ENCODE measurements at places on chromosomes 5 and 9. TPM values are rescaled to one million over a fixed set of nuclear protein-coding genes. Genes with fewer than 3 reads are reported as not detected.

The TMEM232 gene
- 4.0 TPM for total RNA-seq

The SLC1A3 gene
- total RNA-seq: 58.6 TPM

The RPP25L gene
- total RNA-seq: 26.0 TPM

The PDE4D gene
- 67.6 TPM for total RNA-seq

The CBY3 gene
- 0.65 TPM for total RNA-seq

The NOP16 gene
- total RNA-seq: 27.0 TPM

DNA sequence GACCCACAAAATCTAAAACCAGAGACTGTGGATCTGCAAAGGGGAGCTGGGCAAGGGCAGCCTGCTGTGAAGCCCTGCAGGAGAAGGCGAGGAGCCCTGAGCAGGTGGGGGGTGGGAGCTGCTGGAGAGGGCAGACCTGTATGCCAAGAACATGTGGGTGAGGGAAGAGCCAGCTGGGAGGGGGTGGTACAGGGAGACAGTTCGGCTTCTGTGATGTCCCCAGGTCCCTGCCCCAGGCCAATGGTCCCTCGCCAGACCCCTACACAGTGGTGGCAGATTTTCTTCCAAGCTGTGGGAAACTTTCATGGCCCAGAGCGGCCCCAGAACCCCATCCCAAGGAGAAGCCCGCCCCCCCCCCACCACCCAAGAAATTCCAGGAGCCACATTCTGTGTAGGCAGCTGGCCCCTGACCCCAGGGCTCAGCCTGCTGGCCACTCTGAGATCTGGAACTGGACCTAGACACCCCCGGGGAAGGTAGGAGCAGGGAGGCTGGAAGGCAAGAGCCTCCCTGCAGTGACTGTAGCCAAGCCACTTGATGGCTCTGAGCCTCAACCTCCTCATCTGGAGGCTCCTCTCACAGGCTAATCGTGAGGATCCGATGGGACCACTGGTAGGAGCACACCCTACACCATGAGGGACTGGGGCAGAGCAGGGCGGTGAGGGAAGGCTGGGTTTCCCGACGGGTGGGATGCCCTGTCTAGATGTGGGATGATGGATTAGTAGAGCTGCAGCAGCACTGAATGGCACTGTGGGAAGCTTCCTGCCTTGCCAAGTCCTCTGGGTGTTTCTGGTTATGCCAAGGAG is 22.6 kb upstream of the CSF1R start:
- no peak for DNase-seq
- no peak overlapping the region for H3K4me3 ChIP-seq
- peaks cover 4% of the 10 kb centered on the region for H3K4me1 ChIP-seq
- no peaks in the 10 kb centered on the region for H3K36me3 ChIP-seq
- no peak overlapping the region for H3K27ac ChIP-seq
- no peaks in the 10 kb centered on the region for H3K27me3 ChIP-seq

- no peaks in the 10 kb centered on the region for H3K36me3 ChIP-seq
- no peak overlapping the region for H3K4me3 ChIP-seq
- H3K27me3 ChIP-seq: peaks cover 4% of the 10 kb centered on the region
- no peaks in the 10 kb centered on the region for H3K4me1 ChIP-seq
These were observed 14.7 kb upstream of the NDUFS4 start for GRCh38 chr5:53545744-53546143.

DNA sequence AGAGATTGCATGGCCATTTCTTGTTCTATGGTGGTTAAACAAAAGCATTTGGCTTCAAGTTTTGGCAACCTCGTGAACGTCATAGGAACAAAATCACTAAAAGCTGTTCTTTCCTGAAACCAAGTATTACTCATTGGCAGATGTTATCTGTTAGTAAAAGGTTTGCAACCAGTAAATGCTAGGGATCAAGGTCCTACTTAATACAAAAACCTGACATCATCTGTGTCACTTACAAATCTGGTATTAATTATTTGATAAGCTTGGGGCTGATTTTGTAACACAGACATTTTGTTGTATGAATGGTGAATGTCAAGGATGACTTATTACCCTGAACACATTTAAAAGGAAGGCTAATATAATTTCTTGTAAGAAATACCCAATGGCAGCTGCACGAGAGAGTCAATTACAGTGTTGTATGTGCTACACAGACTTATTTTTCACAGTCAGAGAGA is 486.4 kb upstream of the ZNF608 start:
- no peak for DNase-seq
- H3K27ac ChIP-seq: no peak overlapping the region
- no peaks in the 10 kb centered on the region for H3K36me3 ChIP-seq
- no peaks in the 10 kb centered on the region for H3K4me1 ChIP-seq

DNA sequence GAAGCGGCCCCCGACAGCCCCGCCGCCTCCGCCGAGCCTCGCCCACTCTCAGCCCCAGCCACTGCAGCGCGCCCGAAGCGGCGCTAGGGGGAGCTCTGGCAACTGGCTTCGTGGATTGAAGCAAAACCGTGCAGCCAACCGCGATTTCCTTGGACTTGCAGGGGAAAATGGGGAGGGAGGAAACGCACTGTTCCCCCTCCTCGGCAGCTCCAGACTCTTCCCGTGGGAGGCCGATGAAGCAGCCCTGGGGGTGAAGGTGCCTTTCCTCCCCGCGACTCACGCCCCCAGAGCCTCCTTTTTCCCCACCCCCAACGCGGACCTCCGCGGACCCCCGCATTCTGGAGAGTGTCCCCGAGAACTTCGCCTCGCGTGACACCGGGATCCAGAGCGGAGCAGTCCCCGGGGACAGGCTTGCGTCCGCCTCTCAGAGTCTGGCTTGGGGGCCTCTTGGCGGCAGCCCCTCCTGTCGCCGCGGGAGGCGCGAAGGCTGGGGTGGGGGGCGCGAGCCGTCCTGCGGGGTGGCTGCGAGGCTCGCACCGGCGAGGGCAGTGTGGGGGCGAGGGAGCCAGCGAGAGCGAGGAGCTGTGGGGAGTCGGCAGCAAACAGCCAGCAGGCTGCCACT is 3.8 kb downstream of the IER5L start:
- no peaks in the 10 kb centered on the region for H3K27me3 ChIP-seq
- DNase-seq: peak; percentile 96
- H3K36me3 ChIP-seq: no peaks in the 10 kb centered on the region
- peak overlapping the region; percentile 52 for H3K4me3 ChIP-seq
- peaks cover 14% of the 10 kb centered on the region for H3K4me1 ChIP-seq

- DNase-seq: peak; percentile 81
- peak overlapping the region; percentile 29 for H3K27ac ChIP-seq
- no peak overlapping the region for H3K4me3 ChIP-seq
- peaks cover 10% of the 10 kb centered on the region for H3K4me1 ChIP-seq
These were observed 6.3 kb downstream of the SPTAN1 start for GRCh38 chr9:128558431-128559310.

DNA sequence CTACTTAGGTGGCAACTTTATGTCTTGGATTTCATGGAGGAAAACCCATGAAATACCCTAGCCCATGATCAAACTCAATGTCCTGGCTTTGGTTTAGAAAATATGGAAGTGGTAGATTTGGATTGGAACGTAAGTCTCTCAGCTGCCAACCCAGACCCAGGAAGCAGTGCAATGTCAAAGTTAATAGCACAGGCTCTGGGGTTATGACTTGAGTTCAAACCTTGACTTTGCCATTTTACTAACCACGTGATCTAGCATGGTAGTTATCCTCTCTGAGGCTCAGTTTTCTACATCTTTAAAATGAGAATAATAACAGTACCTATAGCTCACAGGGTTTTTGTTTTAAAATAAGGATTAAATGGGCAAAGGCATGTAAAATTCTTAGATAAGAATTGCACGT is 13.8 kb downstream of the FYB1 start:
- DNase-seq: no peak
- no peaks in the 10 kb centered on the region for H3K27me3 ChIP-seq
- no peaks in the 10 kb centered on the region for H3K4me1 ChIP-seq
- H3K4me3 ChIP-seq: no peak overlapping the region

DNA sequence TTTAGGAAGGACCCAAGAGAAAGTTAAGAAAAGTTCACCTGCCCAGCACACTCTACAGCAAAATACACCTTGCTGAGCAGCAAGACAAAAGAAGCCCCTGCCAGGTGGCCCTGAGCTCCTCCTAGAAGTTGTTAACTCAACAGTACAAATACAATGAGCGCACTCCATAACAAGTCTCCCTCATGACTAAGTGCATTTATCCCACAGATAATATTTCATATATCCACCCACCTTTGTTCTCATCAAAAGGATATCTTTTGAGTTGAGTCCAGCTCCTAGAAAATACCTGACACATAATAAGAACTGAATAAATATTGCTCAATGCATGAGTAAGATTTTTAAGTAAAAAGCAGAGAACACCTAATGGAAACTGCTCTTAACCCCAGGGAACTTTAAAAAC is 73.3 kb downstream of the ABCA1 start:
- H3K36me3 ChIP-seq: no peaks in the 10 kb centered on the region
- no peaks in the 10 kb centered on the region for H3K27me3 ChIP-seq
- DNase-seq: no peak
- H3K4me1 ChIP-seq: peaks cover 6% of the 10 kb centered on the region

DNA sequence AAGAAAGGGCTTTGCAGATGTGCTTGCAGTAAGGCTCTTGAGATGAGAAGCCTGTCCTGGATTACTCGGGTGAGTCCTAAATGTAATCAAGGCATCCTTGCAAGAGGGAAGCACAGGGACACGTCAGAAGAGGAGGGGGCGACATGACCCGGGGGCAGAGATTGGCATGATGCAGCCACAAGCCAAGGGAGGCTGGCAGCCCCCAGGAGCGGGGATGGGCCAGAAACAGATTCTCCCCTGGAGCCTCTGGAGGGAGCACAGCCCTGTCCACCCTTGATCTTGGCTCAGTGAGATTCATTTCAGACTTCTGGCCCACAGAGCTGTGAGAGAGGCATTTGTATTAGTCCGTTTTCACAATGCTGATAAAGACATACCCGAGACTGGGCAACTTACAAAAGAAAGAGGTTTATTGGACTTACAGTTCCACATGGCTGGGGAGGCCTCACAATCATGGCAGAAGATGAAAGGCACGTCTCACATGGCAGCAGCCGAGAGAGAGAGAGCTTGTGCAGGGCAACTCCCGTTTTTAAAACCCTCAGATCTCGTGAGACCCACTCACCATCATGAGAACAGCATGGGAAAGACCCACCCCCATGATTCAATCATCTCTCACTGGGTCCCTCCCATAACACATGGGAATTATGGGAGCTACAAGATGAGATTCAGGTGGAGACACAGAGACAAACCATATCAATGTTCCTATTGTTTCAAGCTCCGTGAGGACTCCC is 76.1 kb downstream of the ADAMTS2 start:
- no peaks in the 10 kb centered on the region for H3K27me3 ChIP-seq
- H3K36me3 ChIP-seq: no peaks in the 10 kb centered on the region
- no peak overlapping the region for H3K4me3 ChIP-seq
- DNase-seq: peak; percentile 16
- H3K27ac ChIP-seq: no peak overlapping the region

GRCh38 chr9:129505270-129505902 is 115.5 kb downstream of the C9orf50 start:
- no peak for DNase-seq
- H3K36me3 ChIP-seq: no peaks in the 10 kb centered on the region
- no peak overlapping the region for H3K27ac ChIP-seq
- peaks cover 2% of the 10 kb centered on the region for H3K4me1 ChIP-seq
- H3K27me3 ChIP-seq: no peaks in the 10 kb centered on the region

DNA sequence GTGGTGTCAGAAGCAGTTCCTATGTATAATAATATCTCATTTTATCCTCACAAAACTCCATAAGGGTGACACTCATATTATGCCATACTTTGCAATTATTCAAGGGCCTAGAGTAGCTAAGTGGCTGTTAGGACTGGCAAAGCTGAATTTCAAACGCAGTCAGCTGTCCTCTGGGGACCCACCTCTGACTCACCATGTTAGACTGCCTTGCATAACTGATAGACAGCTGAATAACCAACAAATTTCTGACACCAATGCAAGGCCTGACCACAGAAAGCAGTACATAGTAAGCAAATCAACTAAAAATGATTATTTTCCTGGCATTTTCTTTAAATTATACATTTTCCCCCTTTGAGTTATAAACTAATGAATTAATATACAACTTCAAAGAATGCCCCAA is 251.6 kb upstream of the PTGER4 start:
- H3K27me3 ChIP-seq: no peaks in the 10 kb centered on the region
- no peaks in the 10 kb centered on the region for H3K36me3 ChIP-seq
- no peak overlapping the region for H3K4me3 ChIP-seq

DNA sequence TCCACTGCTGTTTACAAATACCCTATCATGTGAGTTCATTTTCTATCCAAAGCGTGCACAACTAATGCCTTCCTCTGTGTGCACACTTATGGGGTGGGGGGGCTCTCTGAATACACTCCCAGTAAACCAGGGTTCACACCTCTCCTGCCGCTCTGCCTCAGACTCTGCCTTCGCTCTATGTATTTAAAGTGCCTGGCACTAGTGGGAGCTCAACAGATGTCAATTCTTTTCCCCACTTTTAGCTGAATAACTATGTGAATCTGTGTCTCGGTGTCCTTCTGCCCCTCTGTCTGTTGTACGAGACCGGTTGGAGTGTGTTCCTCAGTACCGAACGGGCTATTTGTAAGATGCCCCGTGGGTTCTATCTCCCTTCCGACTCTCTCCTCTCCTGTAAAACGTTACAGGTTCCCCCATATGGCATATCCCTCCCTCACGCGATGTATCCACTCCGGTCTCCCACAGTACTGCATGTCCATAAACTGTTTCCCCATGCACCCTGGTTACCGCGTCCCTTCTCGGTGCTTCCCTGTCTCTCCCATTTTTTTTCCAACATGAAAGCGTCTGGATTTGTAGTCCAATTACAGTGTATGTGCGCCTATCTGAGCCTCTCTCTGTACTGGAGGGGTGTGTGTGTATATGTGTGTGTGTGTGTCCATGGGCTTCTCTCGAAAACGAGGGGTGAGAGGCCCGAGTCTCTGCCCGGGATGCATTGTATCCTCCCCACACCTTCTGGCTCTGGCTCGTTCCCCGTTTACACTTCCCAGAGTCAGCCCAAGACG is 1.6 kb downstream of the ELL2 start:
- H3K27ac ChIP-seq: no peak overlapping the region
- H3K27me3 ChIP-seq: no peaks in the 10 kb centered on the region
- H3K4me3 ChIP-seq: peak overlapping the region; percentile 61
- H3K36me3 ChIP-seq: no peaks in the 10 kb centered on the region
- H3K4me1 ChIP-seq: peaks cover 13% of the 10 kb centered on the region

DNA sequence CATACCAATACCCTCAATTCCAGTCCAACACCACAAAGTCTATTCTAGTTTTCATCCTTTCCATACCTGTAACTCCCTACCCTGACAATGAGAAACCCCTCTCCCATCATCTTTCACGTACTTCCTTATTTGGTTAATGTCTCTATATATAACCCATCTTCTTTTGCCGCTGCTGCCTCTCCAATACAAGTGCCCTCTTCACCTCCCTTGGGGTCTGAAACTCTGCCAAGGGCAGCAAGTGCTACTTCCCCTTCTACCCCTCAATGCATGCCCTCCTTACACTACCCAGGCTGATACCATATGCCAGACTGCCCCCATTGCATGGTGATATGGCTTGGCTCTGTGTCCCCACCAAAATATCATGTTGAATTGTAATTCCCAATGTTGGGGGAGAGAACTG is 24.4 kb upstream of the SMIM15 start:
- no peaks in the 10 kb centered on the region for H3K36me3 ChIP-seq
- H3K27me3 ChIP-seq: no peaks in the 10 kb centered on the region
- H3K4me3 ChIP-seq: no peak overlapping the region
- no peaks in the 10 kb centered on the region for H3K4me1 ChIP-seq
- H3K27ac ChIP-seq: no peak overlapping the region
- no peak for DNase-seq

All from ovary (tissue), 10 donors.